ENCODE measurements at places on chromosomes 12 and 14.

DNA sequence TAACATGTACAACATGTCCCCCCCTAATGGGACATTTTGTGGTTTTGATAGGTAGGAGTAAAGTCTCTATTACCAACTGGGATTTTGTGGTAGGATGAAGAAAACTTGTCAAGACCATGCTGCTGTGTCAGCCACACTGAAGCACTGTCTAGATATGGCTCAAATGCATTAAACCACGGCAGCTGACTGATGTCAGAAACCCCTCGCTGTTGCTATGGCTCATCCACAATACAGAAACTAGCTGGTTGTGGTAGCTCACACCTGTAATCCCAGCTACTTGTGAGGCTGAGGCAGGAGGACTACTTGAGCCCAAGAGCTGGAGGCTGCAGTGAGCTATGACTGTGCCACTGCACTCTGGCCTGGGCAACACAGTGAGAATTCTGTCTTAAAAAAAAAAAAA, 40.1 kb downstream of the PAPLN start:
- DNase-seq: no peak

DNA sequence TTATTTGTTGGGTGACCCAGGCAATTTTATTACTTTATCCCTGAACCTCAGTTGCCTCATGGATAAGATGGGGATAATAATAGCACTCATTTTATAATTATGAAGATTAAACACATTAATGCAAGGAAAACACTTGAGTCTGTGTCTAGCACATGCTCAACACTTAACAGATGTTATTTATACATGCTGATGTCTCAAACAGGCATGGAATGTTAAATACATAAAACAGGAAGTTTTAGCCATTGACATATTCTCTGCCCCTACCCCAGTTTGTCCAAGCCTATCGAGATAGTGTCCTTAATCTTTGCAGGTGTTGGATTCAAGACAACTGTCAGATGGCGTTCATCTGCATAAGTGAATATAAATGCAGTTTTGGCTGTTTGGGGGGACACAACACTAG, 109.8 kb downstream of the SCAF11 start:
- DNase-seq: no peak

- DNase-seq: no peak
These were observed 647.0 kb upstream of the MGAT4C start for GRCh38 chr12:86903159-86903558.

DNA sequence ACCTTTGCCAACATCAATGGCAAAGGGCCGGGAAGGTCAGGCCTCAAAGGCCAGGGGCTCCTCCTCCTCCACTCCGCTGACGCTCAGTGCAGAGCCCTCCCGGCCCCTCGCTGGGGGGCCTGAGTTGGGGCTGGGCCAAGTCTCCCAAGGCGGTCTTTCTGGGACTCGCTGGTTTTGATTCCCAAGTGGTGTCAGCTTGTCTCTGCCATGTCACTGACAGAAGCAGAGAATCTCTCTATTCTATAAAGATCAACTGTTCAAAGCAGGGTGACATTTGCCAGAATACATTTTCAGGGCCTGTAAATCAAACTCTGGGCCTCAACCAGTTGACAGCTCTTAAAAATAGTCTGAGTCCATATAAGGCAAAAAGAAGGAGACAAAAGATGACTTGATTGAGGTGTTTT, 75.9 kb downstream of the CCDC88C start:
- no peak for DNase-seq

GRCh38 chr12:81502912-81503695, 256.0 kb downstream of the PPFIA2 start:
- DNase-seq: no peak

GRCh38 chr12:43284486-43285158, 267.4 kb downstream of the ADAMTS20 start:
- no peak for DNase-seq
